ENCODE measurements at places on chromosomes 1 and 21.
A peak's percentile ranks its signal among the peaks of the same experiment; 100 is the strongest.

DNA sequence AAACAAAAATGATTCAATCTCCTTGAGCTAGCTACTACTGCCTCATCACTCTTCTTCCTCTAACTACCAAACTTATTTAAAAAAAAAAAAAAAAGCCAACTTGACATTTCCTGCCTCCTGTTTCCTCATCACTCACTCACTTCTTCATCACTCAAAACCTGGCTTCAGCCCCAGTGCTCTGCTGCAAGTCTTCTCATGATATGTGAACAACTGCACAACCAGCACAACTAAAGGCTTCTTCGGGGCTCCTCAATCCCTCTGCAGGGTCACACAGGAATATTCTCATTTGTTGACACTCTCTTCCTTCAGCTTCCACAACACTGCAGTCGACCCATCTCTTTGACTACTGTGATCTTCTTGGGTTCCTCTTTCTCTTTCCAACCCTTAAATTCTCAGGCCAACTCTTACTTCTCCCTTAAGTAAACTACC, 7.6 kb downstream of the MTF1 start:
- DNase-seq: peak; percentile 13

GRCh38 chr1:54227091-54227602, 27.2 kb downstream of the MRPL37 start:
- DNase-seq: peak; percentile 47

GRCh38 chr1:157199421-157199755, 61.2 kb upstream of the ETV3 start:
- DNase-seq: no peak

DNA sequence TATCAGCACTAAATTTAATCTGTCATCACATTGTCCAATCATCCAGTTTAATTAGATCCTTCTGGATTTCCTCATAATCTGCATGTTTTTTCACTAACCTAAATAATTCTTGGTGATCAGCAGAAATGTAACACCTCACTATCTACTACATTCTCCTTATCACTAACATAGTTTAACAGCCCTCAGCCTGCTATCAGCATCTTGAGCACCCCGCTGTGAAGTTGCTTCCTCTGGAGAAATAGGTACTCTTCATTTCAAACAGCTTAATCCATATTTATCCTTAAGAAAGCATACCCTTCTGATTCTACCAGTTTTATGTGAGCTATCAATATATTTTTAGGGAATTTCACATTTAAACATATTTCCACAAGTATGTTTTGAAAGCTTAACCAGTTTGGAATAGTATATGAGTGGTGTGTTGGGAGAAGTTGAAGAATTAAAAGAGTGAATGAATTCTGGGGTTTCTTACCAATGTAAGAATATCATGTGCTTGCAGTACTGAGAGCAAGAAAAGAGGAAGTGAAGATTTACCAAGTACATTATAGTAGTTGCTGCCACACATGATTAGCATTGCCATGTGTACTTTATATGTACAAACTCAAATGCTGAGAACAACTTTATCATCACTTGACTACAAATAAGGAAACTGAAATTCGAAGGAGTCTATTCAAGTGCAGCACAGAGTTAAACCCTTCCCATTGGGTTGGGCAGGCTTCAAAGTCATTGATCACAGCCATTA, 771.1 kb upstream of the ADGRL4 start:
- DNase-seq: no peak

GRCh38 chr1:102942324-102942723, 166.0 kb downstream of the COL11A1 start:
- DNase-seq: no peak

DNA sequence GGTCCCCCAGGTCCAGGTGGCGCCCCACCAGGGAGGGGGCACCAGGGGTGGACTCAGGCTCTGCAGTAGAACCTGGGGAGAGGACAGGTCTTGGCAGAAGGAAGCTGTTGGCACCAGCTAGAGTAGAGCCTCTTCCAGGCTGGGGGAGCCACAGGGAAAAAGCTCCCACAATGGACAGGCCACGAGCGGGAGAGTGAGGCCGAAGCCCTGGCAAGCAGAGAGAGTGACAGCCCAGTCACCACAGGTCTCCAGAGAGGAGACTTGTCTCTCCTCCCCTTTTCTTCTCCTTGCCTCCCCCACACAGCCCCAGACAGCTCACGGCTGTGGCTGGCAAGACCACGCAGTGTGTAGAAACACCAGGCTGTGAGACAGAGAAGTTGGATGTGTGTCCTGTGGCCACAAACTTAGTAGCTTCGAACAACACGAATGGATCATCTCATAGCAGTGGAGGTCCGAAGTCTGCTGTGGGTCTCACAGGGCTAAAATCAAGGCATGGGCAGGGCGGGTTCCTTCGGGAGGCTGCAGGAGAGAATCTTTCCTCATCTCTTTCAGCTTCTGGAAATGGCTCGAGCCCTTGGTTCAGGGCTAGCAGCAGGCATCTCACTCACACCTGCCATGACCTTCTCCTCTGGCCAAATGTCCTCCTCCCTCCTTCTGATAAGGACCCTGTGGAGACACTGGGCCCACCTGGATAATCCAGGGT, 3.3 kb downstream of the KRTAP12-4 start:
- no peak for DNase-seq

- no peak for DNase-seq
These were observed 37.8 kb upstream of the MPC2 start for GRCh38 chr1:167974698-167975097.

GRCh38 chr1:64459743-64460142, 10.2 kb upstream of the CACHD1 start:
- no peak for DNase-seq

DNA sequence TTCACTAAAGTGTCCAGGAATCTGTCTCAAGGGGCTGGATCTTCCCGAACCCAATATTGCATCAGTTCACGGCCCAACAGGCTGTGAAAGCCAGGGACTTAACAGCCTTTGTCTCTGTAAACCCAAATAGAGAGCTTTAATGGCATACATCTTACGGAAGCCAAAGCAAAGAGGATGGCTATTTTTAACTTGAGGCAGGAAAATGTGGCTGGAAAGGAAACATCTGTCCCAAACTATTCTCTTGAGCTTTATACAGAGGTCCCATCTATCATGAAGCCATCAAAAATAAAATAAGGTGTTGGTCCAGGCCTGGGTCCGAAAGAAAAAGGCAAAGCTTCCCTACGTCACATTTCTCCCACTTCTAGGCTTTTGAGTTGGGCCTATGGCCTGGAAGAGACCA, 7.7 kb upstream of the CD34 start:
- DNase-seq: no peak

GRCh38 chr1:48773133-48773532, 3.6 kb downstream of the BEND5 start:
- DNase-seq: no peak

DNA sequence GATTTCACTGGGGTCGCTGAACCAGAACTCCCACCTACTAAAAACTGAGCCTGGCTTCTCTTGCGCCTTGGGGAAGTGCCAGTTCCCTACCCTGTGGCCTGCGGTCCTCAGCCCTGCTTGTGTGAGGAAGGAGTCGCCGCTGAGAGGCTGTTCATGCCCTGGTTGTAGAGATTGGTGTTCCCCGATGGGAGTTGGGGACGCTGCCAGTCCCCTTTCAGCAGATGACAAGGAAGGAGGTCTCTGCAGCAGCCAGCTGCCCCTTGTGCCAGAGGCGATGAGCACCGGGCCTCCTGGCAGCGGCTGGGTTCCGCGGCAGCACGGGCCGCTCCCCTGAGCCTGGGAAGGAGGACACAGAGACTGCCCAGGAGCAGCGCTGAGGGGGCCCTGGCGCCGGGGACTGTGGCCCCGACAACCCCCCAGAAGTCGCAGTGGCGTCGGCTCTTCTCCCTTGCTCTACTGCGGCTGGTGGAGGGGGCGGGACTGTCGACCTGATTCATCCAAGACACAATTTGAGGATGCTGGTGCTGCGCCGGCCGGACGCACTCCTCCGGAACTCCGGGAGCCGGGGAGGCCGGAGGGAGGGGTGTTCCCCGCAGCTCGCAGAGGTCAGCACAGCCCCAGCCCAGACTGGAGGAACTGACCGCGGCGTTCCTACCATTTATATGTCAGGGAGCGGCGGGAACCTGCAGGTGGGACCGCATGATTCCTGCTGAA, 12.0 kb upstream of the ADORA3 start:
- DNase-seq: peak; percentile 59

- no peak for DNase-seq
These were observed 71.0 kb downstream of the LMO4 start for GRCh38 chr1:87399701-87400100.

- DNase-seq: peak; percentile 57
These were observed 8.9 kb downstream of the CAMTA1 start for GRCh38 chr1:6794164-6794563.

- no peak for DNase-seq
These were observed 2.4 kb upstream of the SPOCD1 start for GRCh38 chr1:31818206-31818605.
